Pulmonary artery endothelial cell (primary cell): ENCODE measurements at places on chromosomes 5 and 9.
A peak's percentile ranks its signal among the peaks of the same experiment; 100 is the strongest.

DNA sequence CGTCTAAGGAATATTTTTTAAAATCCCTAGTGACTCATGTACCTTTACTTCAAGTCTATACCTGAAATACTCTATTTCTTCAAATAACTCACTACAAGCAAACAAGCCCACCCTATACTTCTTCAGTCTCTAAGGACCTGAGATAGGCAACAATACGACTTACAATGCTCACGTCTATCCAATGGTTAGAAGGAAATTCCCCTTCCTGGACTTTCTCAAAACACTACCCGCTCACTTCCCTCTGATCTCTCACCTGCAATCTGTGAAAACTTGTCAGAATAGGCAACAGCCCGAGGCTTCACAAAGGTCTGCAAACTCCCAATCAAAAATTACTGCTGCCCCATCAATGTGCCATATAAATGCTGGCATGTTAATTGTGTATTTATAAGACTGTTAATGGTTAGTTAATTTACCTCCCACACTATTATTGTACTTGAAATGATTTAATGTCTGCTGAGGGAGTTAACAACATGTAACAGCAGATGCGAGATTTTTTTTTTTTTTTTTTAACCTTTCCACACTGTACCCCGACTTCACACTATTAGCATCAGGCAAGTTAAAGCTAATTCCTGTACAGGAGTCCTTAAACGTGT lies 27.3 kb downstream of the MAPKAP1 start:
- no peak for DNase-seq

DNA sequence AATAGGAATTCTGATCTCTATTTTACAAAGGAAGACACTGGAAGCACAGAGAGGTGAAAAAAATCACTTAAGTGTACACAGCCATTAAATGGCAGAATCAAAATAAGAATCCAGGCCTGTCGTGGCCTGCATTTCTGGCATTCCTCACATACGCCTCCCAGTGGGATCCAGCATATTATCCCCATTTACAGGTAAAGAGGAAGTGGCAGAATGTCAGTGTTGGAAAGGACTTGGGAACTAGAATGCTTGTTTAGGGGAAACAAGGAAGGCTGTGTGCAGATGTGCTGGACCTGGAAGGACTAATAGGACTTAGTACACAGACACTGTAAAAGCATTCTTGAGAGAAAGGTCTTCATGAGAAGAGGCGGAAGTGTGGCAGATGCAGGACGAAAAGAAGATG lies 241.8 kb downstream of the TRIM32 start:
- DNase-seq = no peak

- no peak for DNase-seq
Observed at GRCh38 chr9:89593727-89594427, 10.9 kb upstream of the GADD45G start.

GRCh38 chr5:117245130-117245529 lies 670.5 kb upstream of the SEMA6A start:
- no peak for DNase-seq

DNA sequence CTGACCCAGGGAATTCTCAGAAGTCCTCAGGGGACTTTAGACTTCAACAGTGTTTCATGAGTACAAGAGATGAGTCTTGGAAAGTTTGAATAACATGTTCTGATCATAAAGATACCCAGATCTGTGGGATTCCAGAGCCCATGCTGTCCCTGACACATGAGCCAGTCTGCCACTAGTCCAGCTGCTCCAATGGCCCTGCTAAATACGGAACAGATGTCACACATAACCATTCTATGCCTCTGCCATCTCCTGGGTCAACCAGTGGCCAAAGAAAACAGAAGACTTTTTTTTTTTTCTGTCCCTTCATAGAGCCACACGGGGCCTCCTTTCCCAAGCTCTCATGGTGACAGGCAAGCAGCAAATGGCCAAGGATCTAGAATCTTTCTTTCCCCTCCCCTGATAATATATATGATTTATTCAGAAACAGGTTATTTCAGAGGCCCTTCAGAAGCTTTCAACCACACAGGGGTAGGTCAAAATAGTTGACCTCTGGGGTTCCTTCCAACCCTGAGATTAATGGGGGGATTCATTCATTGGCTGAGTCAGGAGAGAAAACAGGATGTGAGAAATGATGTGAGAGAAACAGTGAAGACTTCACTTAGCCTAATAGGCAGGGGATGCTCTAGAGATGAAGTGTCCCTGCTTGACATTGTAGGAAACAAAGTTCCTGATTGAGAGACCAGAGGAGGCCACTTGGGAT lies 367.7 kb downstream of the CDK5RAP2 start:
- no peak for DNase-seq

DNA sequence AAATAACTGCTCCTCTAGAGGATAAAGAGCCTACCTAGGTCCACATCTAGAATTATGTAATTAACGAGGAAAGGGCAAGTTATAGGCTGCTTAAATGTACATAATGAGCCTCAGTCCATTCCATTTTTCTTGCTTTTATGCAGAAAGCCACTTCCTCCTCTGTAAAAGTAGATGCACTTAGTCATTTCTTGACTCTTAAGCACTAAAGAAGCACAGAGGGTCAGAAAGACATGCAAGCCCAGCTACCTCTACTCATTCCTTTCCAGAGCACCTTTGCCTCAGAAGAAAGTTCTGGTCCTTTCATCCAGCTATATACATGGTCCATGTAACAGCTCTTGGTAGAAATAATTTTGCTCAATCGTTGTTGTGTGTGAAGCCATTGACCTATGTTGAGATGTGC lies 308.0 kb upstream of the NREP start:
- DNase-seq = no peak

- no peak for DNase-seq
Observed at GRCh38 chr9:33264003-33264472, 470 bp downstream of the BAG1 start.

GRCh38 chr9:114930056-114930812 lies at the start of gene TNFSF8:
Gene TNFSF8, minus strand, starts transcription at chr9:114930591. Its CDS starts 288 bp downstream, at chr9:114930303.
- no peak for DNase-seq

DNA sequence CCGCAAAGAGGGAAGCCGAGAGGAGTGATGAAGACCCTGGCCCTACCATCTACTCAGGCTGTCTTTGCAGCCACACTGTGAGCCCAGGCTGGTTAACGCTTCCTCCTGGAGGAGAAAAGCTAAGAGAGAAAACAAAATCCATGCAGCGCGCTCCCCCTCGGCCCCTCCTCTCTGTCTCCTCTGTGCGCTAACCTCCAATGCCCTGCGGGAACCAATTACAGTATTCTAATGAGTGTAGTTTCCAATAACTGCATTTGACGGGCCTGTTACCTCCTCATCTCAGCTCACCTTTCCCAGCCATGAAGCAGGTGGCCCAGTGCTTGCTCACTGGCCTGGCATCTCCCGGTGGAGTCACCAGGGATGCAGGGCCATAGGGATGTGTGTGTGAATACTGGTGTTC lies 565.5 kb downstream of the EBF1 start:
- no peak for DNase-seq

DNA sequence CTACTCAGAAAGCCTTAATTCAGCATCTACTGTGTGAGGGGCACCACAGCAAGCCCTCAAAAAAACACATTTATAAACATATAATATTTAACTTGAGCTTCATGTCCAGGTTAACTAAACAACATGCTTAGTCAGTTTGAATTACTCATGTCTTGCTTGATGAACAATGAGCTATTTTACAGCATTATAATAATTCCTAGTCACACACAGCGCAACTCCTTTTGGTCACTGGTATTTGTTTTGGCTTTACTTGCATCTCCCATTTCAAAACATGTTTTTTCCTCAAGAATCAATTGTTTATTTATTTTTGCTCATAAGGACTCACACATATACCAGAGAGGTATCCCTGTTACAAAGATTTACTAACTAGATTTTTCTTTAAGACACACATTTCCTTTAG lies 616.7 kb upstream of the DAB2 start:
- DNase-seq = no peak

DNA sequence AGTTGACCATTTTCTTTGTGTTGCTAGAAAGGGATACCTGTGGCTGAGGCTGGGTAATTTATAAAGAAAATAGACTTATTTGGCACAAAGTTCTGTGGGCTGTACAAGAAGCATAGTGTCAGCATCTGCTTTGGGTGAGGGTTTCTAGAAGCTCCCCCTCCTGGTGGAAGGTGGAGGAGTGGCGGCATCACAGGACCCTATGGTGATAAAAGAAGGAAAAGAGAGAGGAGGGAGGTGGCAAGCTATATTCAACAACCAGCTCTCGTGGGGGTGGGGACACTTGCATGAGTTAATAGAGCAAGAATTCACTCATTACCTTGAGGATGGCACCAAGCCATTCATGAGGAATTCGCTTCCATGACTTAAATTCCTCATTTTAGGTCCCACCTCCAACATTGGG lies 2041.4 kb upstream of the CDH9 start:
- no peak for DNase-seq

DNA sequence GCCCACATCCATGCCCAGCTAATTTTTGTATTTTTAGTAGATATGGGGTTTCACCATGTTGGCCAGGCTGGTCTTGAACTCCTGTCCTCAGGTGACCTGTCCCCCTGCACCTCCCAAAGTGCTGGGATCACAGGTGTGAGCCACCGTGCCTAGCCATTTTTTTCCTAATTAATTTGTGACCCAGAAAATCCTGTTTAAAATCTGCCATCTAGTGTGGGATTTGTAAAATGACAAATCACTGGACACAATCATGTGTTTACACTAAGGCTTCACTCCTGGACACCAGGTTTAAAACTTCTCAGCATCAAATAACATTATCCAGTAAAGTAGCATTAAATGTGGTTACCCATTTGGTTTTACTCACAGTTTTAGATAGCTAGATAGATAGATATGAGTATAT lies 18.6 kb upstream of the KDM4C start:
- DNase-seq = no peak

DNA sequence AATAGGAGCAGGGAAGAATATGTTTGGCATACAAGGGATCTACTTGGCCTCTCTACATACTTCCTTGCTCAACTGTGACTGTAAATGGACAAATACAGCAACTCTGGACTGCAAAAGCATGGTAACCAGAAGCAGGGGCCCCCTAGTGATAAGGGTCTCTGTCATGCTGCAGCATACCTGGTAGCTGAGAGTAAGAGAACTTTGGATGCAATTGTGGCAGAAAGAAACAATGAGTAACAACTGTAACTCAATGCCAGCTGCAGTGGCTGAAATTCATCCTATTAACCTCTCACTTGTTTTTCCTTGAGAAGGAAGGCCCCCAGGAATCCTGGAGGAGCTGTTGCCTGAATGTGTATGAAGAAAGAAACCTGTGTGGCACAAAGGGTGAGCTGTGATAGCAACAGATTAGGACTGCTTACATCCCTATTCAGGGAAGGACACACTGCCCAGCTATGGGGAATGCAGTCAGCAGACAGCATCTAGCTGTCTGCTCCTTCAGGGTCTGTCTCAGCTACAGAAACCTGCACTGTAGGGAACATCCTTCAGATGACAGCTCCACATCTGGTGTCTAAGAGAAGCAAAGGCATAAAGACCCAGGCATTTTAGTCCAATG lies 468.1 kb upstream of the ACTBL2 start:
- DNase-seq = no peak

GRCh38 chr5:149636861-149637246 lies 55.6 kb downstream of the ARHGEF37 start:
- DNase-seq = peak; percentile 32

GRCh38 chr5:4372481-4372880 lies 767.6 kb upstream of the ADAMTS16 start:
- no peak for DNase-seq

DNA sequence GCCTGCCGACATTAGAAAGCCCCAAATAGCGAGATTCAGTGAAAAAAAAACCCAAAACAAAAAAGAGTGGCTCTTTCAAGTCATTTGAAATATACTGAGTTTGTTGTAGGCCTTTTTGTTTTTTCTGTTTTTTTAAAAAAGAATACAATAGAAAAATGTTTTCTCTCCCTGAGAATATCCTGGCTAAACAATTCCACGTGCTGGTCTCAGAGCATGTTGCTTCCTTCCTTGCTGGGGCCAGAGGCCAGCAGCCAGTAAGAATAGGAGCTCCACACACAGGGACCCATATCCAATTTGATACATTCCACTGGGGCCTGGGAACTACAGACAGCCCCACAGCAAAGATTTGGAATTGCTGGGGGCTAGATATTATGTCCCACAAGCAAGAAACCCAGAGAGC lies 191.4 kb downstream of the HSPA4 start:
- no peak for DNase-seq

DNA sequence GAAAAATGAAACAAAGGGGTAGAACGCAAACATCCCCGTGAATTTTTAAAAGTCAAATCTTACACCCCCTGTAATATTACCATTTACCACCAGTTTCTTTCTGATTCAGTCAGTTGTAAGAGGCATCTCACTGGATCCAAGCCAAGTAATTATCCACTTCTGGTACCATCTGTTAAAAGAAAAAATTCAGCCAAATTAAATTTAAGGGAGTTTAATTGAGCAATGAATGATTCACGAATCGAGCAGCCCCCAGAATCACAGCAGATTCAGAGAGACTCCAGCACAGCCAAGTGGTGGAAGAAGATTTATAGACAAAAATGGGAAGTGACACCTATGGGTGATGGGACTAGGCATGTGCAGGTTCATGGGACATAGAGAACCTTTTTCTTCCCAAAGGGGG lies 29.9 kb upstream of the MTMR12 start:
- DNase-seq = no peak

- no peak for DNase-seq
Observed at GRCh38 chr9:87585123-87585855, 87.6 kb downstream of the DAPK1 start.

DNA sequence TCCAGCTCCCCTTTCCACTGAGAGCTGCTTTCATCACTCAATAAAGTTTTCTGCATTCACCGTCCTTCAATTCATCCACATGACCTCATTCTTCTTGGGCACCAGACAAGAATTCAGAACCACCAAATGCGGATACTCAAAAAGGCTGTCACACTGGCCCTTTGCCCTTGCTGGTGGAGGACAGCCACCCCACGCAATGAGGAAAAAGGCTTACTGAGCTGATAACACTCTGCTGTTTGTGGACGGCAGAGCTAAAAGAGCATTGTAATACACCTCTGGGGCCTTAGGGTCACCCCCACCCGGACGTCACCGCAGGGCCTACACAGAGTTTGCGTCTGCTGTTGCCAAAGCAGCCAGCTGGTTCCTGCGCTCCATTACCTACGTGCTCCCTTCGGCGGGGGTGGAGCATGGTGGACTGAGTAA lies 51.2 kb upstream of the ZNF608 start:
- no peak for DNase-seq
